CD4-positive, alpha-beta T cell treated with Interleukin-15 for 1 hour (primary cell): ENCODE measurements at places on chromosomes 7 and 10.

DNA sequence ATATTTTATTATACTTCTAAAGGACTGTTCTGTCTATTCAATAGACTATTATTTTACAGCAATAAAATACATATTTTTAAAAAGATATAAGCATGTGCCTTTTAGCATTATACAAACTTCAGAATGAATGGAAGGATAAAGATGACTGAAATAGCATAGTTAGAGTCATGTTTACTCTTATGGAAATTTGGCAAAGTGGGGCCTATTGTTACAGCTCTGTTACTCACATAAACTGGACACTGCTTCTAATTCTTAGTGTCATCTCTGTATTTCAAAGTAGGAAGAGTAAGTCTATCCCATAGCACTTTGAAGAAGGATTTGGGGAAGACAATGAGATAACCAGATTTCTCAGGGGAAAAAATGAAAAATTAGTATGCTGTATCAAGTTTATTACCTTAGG is 168.2 kb downstream of the SKAP2 start:
- DNase-seq, result no peak

DNA sequence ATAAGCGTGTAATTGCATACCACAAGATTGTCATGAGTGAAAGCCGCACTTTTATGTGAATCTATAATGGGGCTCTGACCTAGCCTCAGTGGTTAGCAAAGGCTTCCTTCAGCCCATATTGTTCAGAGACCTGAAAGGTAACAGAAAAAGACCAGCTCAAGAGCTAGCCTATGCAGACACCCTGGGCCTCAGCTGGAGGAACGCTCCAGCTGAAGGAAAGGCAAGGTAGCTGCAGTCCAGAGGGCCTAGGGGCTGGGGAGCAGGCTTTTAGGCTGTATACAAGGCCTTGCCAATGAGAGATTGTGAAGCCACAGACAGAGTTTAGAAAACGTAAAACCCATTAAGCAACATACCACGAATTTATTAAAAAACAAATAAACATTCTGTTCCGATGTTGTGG is 246.6 kb upstream of the GHITM start:
- DNase-seq, result no peak

- DNase-seq, result no peak
Measured at GRCh38 chr10:124419635-124420034, 912 bp upstream of the OAT start.

DNA sequence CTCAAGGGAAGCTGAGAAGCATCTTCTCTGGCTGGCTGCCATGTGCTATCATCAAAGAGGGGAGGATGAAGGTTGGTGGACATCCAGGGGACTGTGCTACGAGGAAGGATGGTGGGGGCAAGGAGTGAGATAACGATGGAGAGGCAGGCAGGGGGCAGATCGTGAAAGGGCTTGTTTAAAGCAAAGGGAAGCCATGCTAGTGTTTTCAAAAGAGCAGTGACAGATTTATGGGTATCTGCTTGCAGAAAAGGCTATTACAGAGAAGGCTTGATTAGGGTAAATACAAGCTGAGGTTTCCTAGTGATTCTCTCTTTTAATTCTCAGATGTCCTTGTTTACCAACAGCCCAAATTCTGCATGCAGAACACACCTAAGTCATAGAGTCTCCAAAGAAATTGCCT is 88.9 kb upstream of the MKX start:
- no peak for DNase-seq

DNA sequence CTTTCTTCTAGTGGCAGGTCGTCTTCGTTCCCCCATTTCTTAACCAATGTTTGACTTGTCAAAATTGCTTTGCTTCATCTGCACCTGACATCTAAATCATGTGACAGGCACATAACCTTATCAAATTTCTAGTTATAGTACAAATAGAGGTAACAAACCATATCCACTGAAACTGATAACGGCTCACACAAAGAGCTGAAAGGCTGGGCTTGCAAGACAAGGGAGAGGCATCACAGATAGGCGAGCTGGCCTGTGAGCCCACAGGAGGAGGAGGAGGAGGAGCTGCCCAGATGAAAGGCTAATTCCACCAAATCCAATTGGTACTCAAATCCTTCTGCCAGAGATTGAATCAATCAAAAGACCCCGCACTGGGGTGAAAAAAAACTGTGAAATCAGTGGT is 80.2 kb upstream of the NEBL start:
- DNase-seq, result no peak

DNA sequence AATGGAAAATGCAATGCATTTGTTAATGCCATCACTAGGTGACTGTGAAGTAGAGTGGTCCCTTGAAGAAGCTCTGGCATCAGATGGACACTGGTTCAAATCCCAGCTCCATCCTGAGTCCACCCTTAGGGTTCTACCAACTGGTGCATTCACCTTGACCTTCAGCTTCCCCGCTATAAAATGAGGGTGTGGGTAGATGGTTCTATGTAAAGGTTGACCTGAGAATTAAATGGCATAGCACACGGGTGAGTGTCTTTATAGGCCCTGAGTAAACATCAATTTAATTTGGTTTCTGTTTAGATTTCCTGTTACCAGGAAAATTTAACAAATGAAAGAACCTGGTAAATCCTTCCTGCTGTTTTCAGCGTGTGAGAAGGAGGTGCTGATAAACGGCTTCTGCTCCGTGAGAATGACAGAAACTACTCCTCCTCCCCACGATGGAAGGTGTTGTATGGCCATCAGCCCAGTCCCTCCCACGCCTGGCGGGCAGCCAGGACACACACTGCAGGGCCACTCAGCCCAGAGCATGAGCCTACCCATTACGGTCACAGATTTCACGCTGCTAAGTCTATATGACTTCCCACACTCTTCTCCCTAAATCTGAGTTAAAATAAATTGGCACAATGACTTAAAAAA is 210.1 kb downstream of the TNS3 start:
- DNase-seq, result no peak

GRCh38 chr10:103958996-103959395 is 7.9 kb upstream of the SLK start:
- DNase-seq, result no peak

DNA sequence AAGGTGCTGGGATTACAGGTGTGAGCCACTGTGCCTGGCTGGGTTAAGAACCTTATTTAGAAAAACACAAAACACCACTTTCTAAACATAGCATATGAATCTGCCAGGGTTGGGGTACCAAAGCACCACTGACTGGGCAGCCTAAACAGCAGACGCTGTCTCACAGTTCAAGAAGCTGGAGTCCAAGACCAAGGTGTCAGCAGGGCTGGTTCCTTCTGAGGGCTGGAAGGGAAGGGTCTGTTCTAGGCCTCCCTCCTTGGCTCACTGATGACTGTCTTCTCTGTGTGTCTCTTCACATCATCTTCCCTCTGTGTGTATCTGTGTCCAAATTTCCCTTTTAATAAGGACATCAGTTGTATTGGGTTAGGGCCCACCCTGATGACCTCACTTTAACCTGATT is 49.6 kb downstream of the HIPK2 start:
- DNase-seq, result no peak

- DNase-seq, result no peak
Measured at GRCh38 chr7:1053816-1054370, 9.5 kb downstream of the GPR146 start.

- DNase-seq, result no peak
Measured at GRCh38 chr7:6205971-6206660, 66.3 kb downstream of the CYTH3 start.

DNA sequence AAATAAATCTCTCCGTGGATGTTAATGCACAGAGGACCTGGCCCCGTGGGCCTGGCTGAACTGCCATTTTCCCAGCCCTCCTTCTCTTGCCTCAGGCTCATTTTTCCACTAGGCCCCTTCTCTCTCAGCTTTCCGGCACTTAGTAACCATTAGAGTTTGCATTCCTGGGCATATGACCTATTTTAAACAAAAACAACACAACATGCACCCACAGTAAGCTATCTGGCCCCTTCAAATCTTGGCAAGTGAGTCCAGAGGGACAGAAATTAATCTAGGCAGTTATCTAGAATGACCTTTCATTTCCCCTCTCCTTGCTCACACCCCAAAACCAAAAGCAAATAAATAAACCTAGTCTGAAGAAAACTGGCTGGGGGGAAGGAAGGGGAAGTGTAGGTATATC is 11.7 kb downstream of the FBXW4 start:
- DNase-seq, result no peak

DNA sequence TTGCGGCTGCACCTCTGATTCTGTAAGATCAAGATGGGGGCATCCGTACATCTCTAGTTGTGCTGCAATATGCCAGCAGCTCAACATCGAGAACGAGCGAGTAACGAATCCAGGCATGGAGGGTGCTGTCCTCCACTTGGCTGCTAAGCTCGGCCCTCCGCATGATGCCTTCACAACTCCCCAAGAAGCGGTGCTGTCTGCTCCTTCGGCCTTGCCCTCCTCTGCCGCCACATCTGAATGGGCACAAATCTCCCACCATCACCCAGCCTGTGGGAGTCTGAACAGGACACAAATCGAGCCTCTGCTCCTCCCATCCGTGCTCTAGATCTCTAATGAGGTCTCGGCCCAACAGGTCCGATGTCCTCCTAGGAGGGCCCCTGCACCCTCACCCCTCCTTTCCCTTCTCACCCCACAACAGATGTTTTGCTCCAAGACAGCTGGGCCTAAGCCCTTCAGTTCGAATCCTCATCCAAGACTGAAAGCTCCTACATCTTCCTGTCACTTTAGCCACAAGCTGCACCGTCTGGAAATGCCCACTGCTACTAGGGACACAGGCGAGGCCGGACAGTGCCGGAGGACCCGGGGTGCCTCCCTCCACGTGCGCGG is 86.7 kb downstream of the ZNF33B start:
- DNase-seq, result no peak

- no peak for DNase-seq
Measured at GRCh38 chr10:114022766-114023597, 20.7 kb upstream of the ADRB1 start.

GRCh38 chr10:4008676-4009382 is 223.8 kb upstream of the KLF6 start:
- no peak for DNase-seq

DNA sequence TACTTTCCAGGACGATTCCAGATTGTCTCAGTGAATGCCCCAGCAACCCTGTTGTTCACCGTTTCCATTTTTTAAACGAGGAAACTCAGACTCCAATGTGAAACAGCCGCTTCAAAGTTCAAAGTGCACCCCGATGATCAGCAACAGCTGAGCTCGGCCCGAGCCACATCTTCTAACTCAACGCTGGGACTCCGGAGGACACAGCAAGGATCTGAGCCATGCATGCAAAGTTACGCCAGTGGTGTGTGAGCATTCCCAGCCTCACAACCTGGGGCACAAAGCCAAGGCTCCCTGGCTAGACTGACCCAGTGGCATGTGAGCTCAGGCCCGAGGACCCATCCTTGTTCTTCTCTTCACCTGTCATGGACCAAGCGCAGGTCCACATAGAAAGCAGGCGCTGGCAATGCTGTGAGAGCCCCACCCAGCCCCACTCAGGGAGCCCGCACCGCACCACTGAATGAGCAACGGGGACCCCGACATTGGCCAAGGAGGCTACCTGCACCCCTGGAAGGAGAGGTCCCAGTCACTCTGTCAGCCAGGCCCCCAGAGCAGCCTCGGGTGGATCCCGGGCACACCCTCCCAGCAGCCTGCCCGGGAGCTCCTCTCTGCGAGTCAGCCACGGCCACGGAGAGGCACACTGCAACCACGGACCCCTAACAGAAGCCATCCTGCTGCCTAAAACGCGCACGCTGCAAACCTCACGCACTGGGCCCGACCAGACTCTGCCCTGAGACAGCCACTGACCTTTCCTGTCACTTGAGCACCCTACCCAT is 82.9 kb downstream of the MAD1L1 start:
- DNase-seq, result no peak

- DNase-seq, result no peak
Measured at GRCh38 chr7:14071045-14071444, 81.6 kb upstream of the ETV1 start.

DNA sequence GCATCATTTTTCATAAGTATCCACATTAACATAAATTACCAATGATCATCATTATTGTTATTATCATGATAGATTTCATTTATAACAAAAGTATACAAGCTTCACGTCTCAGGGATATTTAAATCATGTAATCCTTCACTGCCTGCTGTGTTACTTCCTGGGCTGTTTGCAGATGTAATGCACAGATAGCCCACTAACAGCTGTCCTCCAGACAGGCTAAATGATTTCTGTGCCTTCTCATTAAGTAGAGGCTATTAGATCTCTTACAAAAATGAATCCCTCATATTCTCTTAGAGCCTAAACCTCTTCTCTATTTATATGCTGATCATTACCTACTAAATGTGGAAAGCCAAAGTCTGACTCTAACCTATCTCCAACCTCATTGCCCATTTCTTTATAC is 9.3 kb downstream of the PCLO start:
- DNase-seq, result no peak
